Cerebellar nuclear complex (tissue), 1 donor: ENCODE measurements at places on chromosomes 11 and 22.

DNA sequence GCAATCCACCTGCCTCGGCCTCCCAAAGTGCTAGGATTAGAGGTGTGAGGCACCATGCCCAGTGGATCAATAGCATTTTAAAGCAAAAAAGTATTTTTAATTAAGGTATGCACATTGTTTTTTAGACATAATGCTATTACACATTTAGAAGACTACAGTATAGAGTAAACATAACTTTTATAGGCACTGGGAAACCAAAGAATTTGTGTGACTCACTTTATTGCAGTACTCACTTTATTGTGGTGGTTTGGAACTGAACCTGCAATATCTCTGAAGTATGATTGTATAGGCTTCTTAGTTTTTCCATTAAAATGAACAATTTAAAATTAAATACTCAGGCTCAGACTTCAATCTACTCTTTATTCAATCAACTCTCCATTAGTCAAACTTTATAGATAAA, 17.5 kb upstream of the CD3E start:
- DNase-seq = no peak

DNA sequence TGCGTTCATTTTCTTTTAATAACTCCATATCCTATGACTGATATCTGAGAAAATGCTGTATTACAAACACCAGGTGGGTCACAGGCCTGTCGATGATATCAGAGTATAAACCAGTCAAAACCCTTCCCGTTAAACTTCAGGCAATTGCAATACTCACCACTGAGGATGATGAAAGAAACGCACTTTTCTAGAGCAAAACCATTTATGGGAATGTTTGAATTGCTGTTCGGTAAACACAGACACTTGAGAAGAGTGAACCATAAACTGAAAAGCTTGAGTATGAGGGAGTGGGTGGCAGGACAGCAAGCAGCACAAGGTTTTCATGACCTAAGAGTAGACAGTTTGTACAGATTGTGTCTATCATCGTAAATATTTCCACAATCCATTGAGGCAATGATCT, 139.8 kb upstream of the CEP126 start:
- DNase-seq = no peak

GRCh38 chr11:90251599-90251998, 28.8 kb upstream of the CHORDC1 start:
- DNase-seq = no peak

DNA sequence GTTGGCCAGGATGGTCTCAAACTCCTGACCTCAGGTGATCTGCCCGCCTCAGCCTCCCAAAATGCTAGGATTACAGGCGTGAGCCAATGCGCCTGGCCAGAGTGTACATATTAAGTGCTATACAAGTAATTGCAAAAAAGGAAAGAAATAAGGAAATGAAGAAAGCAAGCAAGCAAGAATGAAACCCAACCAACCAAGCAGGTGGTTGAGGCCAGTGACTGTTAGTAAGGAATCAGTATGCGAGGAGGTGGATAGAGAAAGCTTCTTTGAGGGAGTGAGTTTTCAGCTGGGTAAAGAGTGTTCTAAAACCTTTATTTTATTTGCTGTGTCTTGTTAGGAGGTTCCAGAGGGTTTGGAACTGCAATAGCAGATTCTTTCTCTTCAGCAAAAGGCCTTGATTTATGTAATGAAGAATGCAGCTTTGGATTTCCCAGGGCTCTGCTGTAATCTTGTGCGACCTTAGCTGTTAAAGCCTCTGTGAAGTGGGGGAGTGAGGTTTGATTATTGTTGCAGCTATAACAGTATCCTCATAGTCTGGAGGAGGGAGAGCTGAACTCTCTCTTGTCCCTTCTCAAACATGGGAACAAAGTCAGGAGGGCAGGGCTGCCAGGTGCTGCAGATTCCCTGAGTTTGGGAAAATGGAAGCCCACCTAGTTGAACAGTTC, 5.7 kb downstream of the AMPD3 start:
- no peak for DNase-seq

DNA sequence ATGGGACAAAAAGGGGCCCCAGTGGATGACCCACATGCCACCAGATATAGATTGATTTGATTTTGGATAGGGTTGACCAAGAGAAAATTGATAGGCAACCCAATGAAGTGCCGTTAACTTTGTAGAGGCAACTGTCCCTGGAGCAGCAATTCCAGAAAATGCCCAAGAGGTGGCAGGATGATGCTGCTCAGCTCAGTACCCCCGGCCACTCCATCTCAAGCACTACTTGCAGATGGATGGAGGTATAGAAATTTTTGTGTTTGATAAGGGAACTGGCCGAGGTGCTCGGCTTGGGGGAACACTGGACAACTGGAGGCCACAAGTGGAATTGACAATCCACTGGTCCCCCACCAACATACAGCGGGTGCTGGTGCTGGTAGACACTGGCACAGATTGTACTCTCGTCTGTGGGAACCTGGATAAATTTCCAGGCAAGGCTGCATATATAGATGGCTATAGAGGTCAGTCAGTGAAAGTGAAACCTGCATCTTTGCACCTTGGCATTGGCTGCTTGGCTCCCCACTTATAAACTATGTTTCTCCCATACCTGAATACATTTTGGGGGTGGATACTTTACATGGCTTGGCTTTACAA, 86.3 kb downstream of the CCDC83 start:
- no peak for DNase-seq

GRCh38 chr11:120448240-120448639, 63.3 kb upstream of the GRIK4 start:
- DNase-seq = no peak

- DNase-seq = peak; percentile 66
These were observed 61.4 kb upstream of the OLFML1 start for GRCh38 chr11:7423946-7424345.

- no peak for DNase-seq
These were observed 60.1 kb downstream of the MICAL2 start for GRCh38 chr11:12170501-12170900.

GRCh38 chr11:107827041-107827440, 31.5 kb downstream of the SLC35F2 start:
- DNase-seq = no peak

GRCh38 chr11:128892866-128893565, 1.9 kb downstream of the KCNJ5 start:
- DNase-seq = no peak

DNA sequence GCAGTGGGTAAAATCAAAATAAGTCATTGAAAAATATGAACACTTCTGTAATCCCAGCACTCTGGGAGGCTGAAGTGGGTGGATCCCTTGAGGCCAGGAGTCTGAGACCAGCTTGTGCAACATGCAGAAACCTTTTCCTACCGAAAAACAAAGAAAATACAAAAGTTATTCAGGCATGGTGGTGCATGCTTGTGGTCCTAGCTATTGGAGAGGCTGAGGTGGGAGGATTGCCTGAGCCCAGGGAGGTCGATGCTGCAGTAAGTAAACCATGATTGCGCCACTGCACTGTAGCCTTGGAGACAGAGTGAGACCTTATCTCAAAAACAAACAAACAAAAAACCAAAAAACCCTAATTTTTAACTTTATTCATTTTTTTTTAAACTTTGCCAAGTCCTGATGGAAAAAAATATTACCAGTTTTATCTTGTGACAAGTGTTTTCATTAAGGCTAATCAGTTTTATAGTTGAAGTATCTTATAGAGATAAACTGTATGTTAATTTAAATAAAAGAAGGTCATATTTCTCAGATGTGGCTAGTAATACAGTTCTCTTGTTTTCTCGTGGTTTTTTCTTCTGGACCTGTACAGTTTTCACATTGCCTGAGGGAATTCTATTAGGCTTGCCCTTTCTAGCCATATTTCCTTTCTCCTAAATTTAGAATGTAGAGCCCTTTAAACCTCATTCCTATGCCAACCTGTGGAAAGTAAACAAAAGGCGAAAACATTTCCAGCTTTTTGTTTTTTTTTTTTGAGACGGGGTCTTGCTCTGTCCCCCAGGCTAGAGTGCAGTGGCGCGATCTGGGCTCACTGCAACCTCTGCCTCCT, 9.4 kb downstream of the HIPK3 start:
- DNase-seq = no peak

DNA sequence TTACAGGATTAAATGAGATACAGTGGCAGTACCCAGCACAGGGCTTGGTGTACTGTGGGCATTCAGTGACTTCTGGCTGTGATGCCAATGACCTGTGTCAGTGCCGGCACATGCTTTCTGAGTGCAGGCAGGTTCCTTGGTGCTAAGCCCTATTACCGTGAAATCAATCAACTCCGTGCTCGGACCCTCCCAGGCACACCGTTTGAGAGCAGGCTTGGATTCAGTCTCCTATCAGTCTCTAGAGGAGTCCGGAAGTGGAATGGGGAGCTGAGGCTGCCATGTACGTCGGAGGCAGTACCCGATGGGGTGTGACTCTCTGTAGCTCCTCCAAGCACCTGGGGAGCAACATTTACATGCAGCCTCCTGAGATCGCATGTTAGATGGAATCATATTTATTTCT, 42.6 kb downstream of the CACNG2 start:
- peak; percentile 9 for DNase-seq

DNA sequence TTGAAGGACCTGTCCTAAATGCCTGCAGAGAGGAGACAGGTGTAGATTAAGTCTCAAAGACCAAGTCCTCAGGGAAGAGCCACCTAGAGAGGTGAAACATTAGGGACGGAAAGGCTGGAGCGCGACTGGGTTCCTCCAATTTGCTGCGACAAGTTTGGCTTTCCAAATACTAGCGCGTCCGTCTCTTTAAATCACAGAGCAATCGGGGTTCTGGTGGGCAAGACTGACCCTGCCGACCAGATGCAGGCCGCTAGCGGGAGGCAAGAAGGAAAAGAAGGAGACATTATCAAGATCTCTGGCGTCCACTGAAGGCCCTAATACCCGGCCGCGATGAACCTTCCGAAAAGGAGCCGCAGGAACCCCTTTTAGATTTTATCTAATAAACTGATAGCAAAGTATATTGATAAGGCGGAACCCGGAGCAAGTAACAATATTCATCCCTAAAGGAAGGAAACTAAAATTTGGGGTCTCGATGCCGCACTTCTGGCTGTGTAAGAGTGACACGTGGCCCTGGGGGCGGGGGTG, 128.2 kb upstream of the C11orf58 start:
- DNase-seq = no peak

GRCh38 chr11:120666121-120666639, 154.6 kb downstream of the GRIK4 start:
- no peak for DNase-seq

DNA sequence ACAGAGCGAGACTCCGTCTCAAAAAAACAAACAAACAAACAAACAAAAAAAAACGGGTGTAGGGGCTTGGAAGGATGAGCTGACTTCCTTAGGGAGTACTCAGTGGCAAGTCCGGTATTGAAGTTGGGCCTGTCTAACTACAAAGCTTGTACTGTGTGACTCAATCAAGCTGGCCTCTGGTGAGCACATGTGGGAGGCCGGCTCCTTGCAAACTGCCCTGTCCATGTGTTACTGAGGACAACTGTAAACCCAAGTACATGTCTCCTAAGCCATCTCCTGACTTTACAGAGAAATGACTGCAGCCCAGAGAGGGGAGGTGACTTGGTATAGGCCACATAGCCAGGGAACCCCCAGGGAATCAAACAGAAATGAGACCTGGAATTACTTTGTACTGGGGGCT, 11.6 kb downstream of the RIBC2 start:
- DNase-seq = no peak

DNA sequence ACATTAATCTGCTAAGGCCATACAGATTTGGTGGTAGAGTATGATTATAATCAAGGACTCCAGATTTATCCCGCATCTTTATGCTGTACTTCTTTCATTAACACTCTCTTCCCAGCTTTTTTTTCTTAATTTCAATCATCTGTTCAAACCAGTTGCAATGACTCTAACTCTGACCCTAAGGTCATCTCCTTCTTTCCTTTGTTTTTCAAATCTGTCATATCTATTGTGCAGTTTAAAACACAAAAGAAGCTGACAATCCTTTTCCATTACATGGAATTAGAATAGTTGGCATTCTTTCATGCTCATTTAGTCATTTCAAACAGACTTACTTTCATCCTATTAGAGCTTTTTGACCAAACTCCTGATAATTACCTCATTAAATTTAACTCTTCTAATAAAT, 53.6 kb upstream of the GRM5 start:
- DNase-seq = no peak

GRCh38 chr11:114216796-114217180, 79.4 kb upstream of the NNMT start:
- DNase-seq = no peak

DNA sequence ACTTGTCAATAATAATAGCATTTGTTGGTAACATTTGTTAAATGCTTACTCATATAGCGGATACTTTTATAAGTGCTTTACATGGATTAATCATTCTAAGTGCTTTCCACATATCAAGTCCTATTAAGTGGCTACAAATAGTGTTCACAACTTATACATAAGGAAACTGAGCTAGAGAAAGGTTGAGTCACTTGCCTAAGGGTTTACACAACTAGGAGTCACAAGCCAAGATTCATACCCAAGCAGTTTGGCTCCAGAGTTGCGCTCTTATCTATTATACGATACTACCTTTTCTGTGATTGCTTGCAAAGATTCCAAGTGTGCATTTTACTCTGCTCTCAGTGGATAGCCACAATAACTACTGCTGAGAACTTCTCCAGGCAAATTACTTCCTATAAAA, 215.9 kb upstream of the CCDC90B start:
- DNase-seq = no peak
